ENCODE measurements at places on chromosomes 7 and 10. TPM values are rescaled to one million over a fixed set of nuclear protein-coding genes. Genes with fewer than 3 reads are reported as not detected.
A peak's percentile ranks its signal among the peaks of the same experiment; 100 is the strongest.

The ITIH5 gene
- 0.22 TPM for polyA plus RNA-seq

GRCh38 chr7:157276091-157276561 lies 60.7 kb upstream of the DNAJB6 start:
- H3K27ac ChIP-seq = no peak overlapping the region
- DNase-seq = no peak
- no peaks in the 10 kb centered on the region for H3K27me3 ChIP-seq
- peaks cover 3% of the 10 kb centered on the region for H3K36me3 ChIP-seq
- H3K4me1 ChIP-seq = peaks cover 9% of the 10 kb centered on the region

DNA sequence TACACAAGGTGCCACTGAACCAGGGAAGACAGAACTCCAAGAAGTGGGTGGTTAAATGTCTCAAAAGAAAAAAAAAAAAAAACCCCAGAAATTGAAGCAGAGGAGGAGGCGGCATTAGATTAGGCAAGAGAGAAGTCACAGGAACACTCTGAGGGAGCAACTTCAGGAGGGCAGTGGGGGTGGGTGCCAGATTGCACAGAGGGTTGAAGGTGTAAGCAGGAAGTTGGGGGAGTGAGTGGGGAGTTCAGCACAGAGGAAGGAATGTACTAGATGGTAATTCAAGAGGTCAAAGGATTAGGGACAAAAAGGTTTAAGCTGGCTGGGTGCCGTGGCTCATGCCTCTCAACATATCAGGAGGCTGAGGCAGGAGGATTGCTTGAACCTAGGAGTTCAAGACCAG lies 110.0 kb upstream of the PDLIM1 start:
- H3K4me1 ChIP-seq = no peaks in the 10 kb centered on the region
- no peaks in the 10 kb centered on the region for H3K27me3 ChIP-seq
- H3K27ac ChIP-seq = no peak overlapping the region
- H3K4me3 ChIP-seq = no peak overlapping the region

DNA sequence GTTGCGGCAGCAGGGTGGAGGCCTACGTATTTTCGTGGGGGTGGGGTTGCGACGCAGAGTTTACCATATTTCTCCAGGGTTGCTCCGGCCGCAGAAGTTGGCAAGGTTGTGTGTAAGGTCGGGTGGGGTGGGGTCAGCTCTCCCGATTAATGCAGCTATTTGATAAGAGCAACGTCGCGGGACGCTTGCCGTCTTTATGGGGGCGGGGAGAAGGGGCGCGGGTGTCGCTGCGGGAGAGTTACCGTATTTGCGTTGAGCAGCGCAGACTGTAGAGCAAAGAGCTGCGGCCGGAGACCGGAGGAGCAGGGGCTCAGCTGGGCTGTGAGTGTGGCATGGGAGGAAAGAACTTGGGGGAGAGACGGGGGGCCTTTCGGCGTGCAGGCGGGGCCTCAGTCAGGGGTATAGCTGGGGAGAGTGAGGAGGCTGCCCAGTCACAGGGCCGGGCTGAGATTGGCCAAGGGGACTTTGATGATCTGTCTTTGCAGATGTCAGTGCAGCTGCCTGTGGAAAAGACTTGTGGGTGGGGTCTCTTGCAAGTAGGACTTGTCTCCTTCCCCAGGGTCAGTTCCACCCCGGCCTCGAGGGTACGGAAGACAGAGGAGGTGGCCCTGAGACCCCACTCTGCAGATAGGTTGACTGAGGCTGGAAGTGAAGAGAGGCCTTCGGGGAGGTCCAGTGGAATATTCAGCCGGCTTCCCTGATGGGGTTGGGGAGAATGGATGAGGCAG lies 26.6 kb downstream of the ZNF775 start:
- H3K36me3 ChIP-seq = no peaks in the 10 kb centered on the region
- H3K4me3 ChIP-seq = peak overlapping the region; percentile 71
- H3K27me3 ChIP-seq = no peaks in the 10 kb centered on the region
- H3K4me1 ChIP-seq = peaks cover 8% of the 10 kb centered on the region
- peak overlapping the region; percentile 50 for H3K27ac ChIP-seq

DNA sequence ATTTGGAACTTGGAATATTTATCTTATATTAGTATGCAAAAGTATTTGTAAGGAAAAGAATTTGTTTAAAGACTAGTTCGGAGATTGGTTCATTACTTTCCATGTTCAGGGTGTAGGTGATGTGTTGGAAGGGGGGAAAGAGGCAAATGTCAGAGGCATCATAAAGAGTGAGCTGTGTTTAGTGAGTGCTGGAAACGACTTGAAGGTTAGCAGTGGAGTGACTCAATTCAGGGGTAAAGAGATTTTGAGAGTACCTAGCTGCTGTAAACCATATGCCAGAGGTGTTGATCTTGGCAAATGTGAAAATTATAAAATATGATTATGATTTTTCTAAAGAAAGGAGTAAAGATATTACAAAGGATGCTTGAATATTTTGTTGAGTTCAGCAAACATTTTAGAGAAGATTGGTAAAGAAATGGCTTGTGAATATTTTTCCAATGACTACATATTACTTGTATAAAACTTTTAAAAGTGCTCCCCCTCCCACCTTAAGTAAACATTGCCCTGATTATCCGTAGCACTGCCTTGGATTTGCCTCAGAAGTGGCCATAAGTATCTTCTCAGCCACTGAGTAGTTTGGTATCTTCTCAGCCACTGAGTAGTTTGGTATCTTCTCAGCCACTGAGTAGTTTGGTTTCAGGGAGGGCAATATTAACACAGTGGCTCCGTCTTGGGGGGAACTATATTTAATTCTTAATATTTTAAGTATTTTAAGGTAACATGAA lies 51.5 kb downstream of the ZNRF2 start:
- no peaks in the 10 kb centered on the region for H3K27me3 ChIP-seq
- no peaks in the 10 kb centered on the region for H3K4me1 ChIP-seq
- H3K36me3 ChIP-seq = no peaks in the 10 kb centered on the region
- no peak overlapping the region for H3K4me3 ChIP-seq

GRCh38 chr7:68504716-68505115 lies 1093.6 kb upstream of the AUTS2 start:
- DNase-seq = no peak
- H3K27me3 ChIP-seq = no peaks in the 10 kb centered on the region

DNA sequence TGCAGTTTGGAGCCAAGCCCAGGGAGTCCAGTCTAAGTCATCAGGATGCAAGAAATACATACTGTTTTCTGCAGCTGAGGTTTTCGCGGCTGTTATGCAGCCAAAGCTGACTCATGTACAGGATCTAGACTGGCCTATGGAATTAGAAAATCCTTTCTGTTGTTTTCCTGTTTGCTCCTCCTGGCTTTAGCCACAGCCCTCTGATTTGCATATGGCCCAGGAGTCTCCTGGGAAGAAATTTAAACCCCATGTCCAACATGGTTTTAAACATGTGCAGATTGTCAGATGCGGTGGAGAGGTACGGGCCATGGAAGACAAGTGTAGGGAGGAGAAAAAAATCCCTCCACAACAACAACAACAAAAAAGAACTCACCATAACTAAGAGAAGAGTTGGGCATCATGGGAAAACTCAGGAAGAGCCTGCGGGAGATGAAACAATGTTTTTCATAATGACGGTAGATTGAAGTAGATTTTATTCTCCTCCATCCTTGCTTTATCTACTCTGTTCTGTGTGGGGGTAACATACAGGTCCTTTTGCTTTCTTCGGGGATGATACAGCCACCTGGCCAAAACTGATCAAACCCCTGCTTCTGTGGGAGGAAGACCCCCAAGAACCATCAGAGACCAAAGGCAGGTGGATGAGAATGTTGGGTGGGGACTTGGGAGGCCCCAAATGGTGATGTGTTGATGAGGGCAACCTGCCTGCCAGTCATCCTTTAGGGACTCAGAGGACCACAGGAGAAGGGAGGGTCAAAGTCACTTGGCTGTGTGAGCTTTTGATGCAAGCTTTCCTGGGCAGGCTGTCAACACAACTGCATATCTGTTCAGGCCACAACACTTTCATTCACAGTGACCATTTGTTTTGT lies 29.8 kb upstream of the GNA12 start:
- peak overlapping the region; percentile 91 for H3K27ac ChIP-seq
- peak; percentile 93 for DNase-seq
- H3K27me3 ChIP-seq = no peaks in the 10 kb centered on the region

DNA sequence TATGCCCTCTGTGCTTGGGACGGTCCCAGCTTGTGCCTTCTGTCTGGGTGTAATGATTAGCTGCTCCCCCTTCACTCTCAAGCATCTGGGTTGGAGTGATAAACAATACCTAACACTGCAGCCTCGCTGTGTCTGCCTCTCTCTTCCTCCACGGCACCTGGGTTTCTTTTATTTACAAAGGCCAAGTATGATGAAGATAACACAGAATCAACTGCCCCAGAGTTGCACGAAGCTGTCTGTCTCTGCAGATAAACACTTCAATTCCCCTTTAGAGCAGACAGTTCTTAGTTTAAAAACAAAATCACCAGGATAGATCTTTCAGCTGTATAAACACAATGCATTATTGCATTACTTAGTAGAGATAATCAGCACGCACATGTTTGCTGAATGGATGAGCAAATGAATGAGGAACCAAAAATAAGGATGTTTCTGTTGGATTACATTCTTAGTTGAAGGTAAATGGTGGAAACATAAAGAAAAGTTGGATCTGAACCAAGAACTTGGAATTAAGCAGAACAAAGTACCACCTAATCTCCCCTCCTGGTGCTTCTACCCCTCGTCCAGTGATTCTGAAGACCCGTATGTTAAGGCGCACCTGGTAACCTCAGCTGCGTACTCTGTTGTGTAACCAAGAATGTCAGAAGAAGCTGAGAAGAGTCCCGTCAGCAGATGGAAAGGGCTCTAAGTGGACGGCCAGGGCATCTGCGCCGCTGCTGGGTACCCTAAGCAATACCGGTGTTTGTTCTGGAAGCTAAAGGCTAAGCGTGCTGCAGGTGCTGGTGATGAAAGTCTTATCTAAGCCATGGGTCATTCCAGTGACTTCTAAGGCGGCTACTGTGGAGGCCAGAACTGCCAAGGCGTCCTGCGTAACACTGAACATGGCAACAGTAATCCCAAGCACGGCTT lies 26.6 kb downstream of the INSIG1 start:
- H3K27me3 ChIP-seq = no peaks in the 10 kb centered on the region
- no peaks in the 10 kb centered on the region for H3K36me3 ChIP-seq
- H3K4me1 ChIP-seq = no peaks in the 10 kb centered on the region
- H3K4me3 ChIP-seq = no peak overlapping the region
- no peak for DNase-seq
- H3K27ac ChIP-seq = no peak overlapping the region

DNA sequence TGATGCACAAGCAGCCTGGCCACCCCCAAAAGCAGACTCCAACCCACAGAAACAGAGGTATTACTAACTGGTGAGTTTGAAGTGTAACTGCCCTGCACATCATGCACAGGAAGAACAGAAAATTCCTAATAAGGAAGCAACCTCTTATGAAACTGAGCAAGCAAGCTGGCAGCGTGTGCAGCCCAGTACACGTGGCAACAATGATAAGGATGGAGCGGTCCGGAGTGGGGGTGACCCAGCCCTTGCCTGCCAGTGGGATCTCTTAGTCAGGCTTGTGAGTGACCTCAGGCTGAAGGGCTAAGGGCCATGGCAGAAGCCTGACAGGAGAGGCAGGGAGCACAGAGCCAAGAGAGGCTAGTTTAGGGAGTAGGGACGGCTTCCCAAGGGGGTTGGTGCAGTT lies 22.1 kb upstream of the AOAH start:
- no peaks in the 10 kb centered on the region for H3K36me3 ChIP-seq
- H3K27me3 ChIP-seq = no peaks in the 10 kb centered on the region

- no peak overlapping the region for H3K4me3 ChIP-seq
- DNase-seq = no peak
Measured at GRCh38 chr7:128840326-128841170, 10.3 kb downstream of the FLNC start.

GRCh38 chr7:134085311-134085710 lies 41.8 kb upstream of the LRGUK start:
- no peaks in the 10 kb centered on the region for H3K4me1 ChIP-seq
- no peaks in the 10 kb centered on the region for H3K27me3 ChIP-seq
- H3K27ac ChIP-seq = no peak overlapping the region

DNA sequence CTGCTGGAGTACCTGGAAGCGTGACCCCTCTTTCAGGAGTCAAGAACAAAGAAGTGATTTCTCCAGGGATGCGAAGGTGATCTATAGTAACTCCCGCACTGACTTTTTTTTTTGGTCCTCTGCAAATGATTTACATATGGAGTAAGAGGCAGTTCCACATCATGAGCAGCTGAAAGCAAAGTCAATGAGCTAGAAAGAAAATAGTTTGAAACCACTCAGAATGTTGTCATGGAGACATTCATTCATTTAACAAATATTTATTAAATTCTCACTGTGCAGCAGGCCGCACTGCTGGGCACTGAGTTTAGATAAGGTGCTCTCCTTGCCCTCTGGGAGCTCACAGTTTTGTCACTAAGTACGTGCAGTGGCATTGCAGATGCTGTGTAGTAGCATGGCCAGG lies 206.7 kb downstream of the CAMK1D start:
- no peaks in the 10 kb centered on the region for H3K36me3 ChIP-seq
- no peak overlapping the region for H3K27ac ChIP-seq
- no peaks in the 10 kb centered on the region for H3K27me3 ChIP-seq
- no peak overlapping the region for H3K4me3 ChIP-seq
- no peak for DNase-seq

DNA sequence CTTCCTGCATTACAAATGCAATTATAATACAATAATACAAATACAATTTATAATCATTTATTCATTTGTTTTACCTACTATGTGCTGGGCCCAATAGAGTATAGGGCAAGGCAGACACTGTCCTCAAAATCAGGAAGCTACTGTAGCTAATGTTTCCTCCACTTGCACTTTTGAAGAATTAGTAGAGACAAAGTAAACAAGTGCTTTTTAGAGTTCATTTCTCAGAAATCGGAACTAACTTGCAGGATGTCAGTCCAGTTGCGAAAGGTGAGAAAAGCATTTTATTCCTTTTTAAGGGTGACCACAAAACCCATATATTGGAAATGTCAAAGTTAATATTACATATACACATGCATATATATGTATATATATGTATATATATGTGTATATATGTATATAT lies 14.2 kb downstream of the ADRB1 start:
- no peak overlapping the region for H3K4me3 ChIP-seq
- no peaks in the 10 kb centered on the region for H3K27me3 ChIP-seq
- no peak for DNase-seq
- no peaks in the 10 kb centered on the region for H3K36me3 ChIP-seq
- H3K4me1 ChIP-seq = no peaks in the 10 kb centered on the region
